Stimulated activated CD8-positive, alpha-beta memory T cell treated with anti-CD3 and anti-CD28 coated beads, Interleukin-7, amount 100 ng/mL, for 24 hours (primary cell): ENCODE measurements at places on chromosomes 12 and 14.

GRCh38 chr14:33592297-33592696 lies 358.6 kb downstream of the EGLN3 start:
- no peak for DNase-seq

DNA sequence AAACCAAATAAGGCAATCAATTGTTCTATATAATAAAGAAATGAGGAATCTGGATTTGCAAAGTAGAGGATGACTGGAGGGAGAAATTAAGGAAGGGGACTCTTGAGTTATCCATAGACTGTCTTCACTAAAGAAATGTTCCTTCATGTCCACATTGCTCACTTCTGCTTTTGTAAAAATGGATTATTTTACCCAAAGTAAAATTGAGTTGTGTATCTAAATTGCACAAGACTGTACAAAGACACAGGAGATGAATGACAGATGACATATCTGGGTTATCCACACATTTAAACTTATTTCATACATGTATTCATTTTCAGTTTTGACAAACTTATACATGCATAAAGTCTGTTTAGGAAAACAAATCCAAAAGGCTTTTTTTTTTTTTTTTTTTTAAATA lies 11.3 kb downstream of the ATP2B1 start:
- no peak for DNase-seq

DNA sequence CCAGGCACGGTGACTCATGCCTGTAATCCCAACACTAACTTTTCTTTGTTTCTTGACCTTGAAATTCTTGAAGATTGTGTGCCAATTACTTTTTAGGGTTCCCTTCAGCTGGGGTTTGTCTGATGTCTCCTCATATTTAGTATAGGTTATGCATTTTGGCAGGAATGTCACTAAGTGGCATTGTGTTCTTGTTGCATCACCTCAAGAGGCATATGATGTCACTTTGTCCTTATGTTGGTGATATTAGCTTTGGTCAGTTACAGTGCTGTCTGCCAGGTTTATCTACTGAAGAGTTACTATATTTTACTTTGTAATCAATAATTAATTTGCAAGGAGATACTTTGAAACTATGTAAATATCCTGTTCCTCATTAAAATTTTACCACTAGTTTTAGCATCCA lies 61.0 kb upstream of the BTG1 start:
- no peak for DNase-seq

DNA sequence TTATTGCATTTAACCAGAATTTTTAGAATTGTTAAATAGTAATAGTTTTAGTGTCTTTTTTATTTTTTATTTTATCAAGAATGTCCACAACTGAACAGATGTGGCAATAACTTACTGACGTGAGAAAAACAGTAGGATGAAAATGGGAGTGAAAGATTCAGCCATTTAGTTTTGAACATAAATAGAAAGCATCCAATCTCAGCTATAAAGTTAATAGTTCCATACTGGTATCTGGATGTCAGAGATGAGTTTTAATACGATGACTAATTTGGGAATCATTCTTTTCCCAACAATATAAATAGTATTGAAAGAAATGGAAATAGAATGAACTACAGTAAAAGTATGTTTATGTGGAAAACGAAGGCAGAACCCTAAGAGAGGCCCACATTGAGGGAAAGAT lies 159.4 kb downstream of the EPS8 start:
- DNase-seq: no peak

GRCh38 chr12:76002598-76003354 lies 28.8 kb downstream of the PHLDA1 start:
- no peak for DNase-seq

DNA sequence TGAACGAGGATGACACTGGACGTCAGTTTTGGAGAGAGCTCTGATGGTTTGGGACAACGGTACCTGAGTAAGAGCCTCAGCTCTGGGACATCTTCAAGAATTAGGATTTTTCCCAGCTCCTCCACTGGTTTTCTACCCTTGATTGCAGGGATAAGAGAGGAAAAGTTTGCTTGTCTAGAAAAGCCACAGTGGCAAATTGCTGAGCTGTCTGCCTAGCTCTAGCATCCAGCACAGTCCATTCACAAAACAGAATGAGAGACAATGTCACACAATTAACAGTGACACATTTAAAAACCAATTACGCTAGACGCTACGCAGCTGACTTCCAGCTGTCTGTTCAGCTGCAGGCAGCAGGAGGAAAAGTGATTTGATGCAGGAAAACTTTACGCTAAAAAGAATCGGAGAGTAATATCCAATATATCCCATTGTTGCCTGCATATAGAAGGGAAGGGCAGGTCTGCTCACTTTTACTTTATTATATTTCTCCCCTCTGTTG lies 168.1 kb upstream of the PRICKLE1 start:
- DNase-seq: no peak

DNA sequence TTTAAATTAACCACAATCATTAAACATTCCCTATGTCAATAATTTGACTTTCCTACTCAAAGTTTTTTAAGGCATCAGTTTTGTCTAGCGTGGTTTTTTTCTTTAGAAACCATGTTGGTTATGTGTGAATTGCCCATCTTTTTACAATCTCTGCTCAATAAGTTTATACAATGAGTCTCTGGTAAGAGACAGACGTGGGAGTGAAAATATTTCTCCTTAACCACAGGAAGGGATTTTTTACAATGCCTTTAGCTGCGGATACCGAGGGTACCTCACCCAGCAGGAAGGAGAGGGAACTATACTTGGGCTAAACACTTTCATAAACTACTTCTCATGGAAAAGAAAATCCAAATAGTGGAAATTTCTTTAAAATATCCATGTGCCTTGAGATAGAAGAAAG lies 191.4 kb upstream of the BCL2L14 start:
- DNase-seq: no peak

GRCh38 chr12:121325922-121326396 lies 26.3 kb downstream of the ANAPC5 start:
- no peak for DNase-seq

GRCh38 chr12:114846771-114847170 lies 162.8 kb upstream of the TBX3 start:
- no peak for DNase-seq

GRCh38 chr14:77603654-77604255 lies 12.7 kb downstream of the SPTLC2 start:
- DNase-seq: no peak

- DNase-seq: no peak
These were observed 244.1 kb downstream of the AEBP2 start for GRCh38 chr12:19683178-19683927.

- DNase-seq: no peak
These were observed 250.5 kb upstream of the FKBP4 start for GRCh38 chr12:2544230-2544629.

DNA sequence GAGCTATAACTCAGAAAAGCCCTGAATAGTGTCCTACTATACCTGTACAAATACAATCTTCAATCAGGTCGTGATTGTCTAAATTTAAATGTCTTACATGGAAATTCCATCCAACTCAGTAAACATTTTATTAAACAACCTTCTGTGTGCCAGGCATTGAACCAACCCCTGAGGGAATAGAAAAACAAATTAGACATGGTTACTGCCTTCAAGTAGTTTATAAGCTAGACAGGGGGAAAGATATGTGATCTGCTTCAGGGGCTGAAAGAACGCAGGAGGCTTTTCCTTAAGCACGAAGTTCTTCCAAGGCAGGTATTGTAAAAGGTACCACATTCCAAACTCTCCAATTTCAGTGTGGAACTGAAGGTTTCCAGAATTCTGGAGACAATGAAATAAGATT lies 39.7 kb upstream of the STAB2 start:
- no peak for DNase-seq

- no peak for DNase-seq
These were observed 247.9 kb upstream of the RTL1 start for GRCh38 chr14:101151226-101151926.

GRCh38 chr12:25266497-25266896 lies 15.8 kb upstream of the KRAS start:
- DNase-seq: no peak

DNA sequence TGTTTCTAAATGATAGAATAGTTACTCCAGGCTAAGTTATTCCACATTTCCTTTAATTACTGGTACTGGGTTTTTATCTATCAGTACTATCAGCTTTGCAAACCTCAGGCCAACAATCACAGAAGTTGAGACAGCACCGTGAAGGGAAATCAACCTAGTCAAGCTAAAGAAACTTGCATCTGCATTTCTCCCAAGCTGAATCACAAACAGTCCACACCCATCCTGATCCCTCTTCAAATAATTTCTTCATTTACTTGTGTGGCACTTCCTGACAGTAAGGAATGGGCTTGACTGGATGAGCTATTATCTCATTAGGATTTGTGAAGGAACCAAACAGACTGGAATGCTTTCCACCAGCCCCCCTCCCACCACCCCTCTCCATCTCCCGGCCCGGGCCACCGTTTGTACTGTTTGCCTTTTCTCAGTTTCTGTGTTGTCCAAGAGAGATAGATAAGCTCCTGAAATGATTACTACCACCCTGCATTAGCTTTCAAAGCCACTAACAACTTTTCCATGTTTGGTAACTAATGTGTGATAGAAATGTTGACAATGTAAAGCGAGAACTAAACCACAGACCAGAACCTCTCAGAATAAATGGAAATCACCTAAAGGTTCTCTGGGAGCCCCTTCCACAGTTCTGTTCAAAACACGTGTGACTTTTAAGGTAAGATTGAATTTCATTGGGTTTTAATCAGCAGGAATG lies 236.3 kb downstream of the SLC25A21 start:
- no peak for DNase-seq

DNA sequence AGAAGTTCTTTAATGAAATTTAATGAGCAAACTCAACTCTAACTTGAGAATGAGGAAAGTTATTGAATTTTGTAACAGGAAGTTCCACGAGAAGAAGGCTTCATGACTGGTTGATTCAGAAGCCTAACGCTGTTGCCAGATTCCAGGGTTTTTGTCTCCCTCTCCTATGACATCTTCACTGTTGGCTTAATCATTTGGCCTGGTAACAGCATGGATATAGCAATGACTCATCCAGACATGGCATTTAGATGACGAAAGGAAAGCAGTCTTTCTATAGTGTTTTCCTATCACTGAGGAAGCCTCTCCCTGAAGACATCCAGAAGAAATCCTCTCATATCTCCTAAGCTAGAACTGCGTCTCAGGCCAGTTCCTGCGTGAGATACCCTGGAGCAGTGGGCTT lies 9.4 kb upstream of the KCNA1 start:
- no peak for DNase-seq

- no peak for DNase-seq
These were observed 72.9 kb downstream of the TESC start for GRCh38 chr12:117026343-117026742.

GRCh38 chr12:121190523-121191031 lies 19.4 kb upstream of the P2RX4 start:
- no peak for DNase-seq

- no peak for DNase-seq
These were observed 3.5 kb downstream of the FOS start for GRCh38 chr14:75282170-75282554.

DNA sequence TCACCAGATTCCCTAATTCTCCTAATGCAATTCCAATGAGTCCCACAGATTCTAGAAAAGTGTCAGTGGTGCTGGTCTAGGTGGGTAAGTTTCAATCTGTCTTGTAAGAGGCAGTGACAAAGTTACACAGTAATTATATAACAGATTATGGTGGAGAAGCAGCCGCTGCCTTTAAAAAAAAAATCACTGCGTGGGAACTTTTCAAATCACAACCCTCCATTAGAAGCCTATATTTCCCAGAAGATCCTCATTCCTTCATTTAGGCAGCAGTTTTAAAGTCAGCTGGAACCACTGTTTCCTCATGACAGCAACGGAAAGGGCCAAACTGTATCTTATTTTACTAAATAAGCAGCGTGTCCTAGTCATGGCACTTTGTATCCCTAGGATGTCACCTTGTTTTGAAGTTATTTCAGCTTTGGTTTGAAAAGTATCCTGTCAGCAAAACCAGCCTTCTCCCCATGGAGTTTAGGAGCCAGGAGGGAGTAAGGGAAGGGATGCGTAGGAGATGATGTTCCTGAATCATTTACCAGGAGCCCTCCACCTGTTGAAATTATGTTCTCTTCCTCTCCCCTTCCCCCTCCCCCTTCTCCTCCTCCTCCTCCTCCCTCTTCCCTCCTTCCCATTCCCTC lies 27.7 kb upstream of the DUSP6 start:
- DNase-seq: no peak

DNA sequence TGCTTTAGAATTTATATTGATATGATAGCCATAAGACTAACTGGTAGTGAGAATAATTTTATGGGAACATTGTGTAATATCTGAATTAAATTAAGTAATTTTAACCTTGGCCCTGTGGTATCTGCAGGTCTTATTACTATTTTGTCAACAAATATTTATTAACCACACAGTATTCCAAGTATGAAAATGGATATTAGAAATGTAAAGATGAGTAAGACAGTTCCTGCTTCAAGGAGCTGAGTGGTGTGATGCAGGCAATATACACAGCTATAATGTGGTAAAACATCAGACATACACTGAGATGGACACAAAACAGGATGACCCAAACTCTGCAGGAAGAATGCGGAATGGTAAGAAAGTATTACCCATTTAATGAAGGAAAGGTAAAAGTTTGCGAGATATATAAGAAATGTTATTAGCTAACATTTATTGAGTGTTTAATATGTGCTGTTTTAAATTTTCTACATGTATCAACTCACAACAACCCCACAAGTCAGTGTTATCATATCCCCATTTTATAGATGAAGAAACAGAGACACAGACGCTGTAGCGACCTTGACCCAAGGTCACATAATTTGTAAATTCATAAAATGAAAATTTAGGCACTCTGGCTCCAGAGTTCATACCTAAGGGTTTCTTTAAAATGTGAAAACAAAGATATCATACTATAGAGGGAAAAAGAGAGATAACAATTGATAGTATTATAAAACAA lies 12.7 kb downstream of the ABCD2 start:
- DNase-seq: no peak

GRCh38 chr12:46571608-46572007 lies 199.0 kb upstream of the SLC38A2 start:
- no peak for DNase-seq

GRCh38 chr12:15495746-15496145 lies 173.4 kb downstream of the PTPRO start:
- DNase-seq: no peak

GRCh38 chr14:91021115-91021514 lies 39.3 kb downstream of the RPS6KA5 start:
- DNase-seq: no peak

GRCh38 chr14:63659726-63660125 lies 18.1 kb upstream of the WDR89 start:
- no peak for DNase-seq

DNA sequence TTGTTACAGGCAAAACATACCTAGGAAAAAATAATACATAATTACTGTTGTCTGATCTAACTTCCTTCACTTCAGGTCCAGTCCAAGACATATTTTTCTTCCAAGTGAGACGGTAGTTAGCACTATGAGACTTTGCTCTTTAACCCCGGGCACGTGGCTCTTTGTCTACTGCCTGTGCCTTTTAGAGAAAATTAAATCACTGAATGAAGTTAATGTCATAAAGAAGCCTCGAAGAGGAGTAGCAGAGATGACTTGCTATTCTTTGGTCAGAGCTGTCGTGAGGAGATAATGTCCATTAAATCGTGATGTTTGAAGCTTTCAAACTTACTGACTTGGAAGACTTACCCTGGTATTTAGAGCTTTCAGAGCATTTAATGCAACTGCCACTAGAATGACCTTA lies 8.7 kb downstream of the TESPA1 start:
- DNase-seq: no peak

GRCh38 chr14:91392623-91393303 lies 24.9 kb downstream of the CCDC88C start:
- DNase-seq: no peak
